ENCODE measurements at places on chromosomes 4 and X.

DNA sequence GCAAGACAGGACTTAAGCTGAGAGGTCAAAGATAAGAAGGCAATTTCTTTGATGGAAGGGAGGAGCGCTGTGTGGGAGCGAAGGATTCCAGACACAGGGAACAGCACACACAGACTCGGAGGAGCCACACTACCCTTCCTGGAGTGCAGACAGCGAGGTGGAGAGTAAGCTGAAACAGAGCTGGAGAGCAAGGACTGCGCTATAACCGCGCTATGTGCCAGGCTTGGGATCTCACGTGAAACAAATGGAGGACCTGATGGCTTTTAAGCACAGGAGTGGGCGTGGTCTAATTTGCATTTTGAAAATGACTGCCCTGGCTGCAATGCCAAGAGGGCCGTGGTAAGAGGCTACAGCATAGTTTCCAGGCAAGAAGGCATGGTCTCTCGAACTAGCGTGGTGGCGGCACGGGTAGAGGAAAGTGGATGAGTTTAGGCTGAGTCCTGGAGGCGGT, 113.9 kb upstream of the SORBS2 start:
- ATAC-seq: no peak

DNA sequence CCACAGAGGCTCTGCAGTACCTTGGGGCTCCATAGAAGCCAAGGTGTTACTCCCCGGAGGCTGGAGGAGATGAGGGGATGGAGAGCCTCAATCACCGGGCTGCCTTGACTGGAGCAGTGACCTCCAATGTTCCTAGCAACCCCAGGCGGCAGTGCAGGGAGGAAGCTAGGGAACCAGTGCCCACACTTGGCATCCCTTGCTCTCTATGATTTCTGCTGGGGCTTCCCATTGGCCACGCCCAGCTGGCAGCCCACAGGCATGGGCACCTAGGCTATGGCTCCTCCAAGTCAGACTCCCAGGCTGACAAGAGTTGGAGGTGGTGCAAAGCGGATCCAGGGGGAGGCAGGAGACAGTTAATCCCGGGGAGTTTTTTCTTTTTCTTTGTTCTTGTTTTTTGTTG, 229.7 kb downstream of the EVC2 start:
- no peak for ATAC-seq

GRCh38 chr4:187227907-187228704, 504.4 kb upstream of the FAT1 start:
- ATAC-seq: no peak

DNA sequence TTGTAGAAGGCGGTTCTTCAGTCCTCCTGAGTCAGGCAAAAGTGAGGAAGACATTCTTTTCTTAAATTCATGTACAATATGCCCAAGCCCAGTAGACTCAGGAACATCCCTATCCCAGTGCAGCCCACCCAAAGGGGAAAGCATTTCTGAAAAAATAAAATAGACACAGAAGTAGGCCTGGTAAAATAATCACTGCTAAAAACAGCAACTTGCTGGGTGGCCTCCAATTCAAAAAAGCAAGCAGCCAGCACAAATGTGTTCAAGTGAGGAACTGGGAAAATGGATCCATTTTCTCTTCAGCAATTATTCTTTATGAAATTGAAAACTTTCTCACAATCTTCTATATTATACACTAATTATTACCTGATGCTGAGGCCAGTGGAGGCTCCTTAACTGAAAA, 165.4 kb downstream of the PCDH19 start:
- no peak for ATAC-seq

DNA sequence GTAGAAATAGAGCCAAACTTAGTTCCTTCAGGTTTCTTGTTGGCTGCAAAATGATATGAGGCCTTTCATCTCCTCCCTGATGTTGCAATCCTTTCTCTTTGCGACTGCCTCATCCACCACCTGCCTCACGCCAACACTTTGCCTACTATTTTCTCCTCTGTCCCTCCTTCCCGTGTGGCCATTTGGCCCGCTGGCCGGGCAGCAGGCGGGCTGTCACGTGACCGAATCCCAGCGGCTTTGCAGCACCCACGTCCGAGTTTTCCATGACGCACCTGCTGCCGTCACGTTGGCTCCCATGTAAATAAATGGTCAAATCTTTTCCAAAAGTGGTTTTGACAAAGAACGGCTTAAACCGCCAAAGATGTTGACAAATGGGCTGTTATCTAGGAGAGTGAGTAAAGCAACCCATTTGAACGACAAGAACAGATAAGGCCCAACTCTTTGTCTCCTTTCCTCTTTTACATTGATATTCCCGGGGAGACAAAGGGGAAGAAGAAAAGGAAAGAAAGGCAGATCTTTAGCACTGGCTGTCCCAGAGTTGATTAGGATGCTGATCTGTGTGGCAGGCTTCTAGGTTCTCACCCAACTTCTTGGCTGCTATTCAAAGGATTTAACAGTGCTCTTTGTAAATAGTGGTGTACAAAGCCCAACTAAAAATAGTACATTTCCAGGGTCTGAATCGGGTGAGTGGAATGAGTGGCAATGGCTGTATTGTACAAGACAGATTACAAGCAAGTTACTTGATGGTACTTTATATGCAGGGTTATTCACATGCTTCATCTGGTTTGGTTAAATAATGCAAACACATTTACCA, 174.2 kb upstream of the JADE1 start:
- ATAC-seq: peak; percentile 58

Data from gastroesophageal sphincter (tissue), 4 donors.